Omental fat pad (tissue), 4 donors: ENCODE measurements at places on chromosomes 16 and 17.

DNA sequence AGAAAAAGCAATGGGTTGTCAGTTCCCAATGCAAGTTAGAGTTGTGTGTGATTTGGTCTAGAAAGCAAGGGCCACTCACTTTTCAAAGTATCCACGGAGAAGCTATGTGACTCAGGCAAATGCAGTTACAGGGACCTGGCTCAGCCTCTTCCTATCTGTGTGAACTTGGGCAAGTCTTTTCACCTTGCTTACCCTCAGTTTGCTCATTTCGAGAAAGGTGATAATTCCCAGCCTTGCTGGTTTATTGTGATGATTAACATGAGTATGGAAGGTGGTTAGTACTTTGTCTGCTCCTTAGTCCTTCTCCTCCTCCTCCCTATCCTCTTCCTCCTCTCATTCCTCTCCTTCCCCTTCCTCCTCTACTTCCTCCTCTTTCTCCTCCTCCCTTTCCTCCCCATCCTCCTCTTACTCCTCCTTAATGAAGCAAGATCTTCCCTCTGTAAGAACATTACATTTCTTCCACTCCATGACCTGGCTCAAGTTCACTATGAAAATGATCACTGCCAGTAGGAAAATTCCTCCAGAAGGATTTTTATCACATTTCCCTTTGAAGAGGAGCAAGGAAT is 204.0 kb downstream of the GRIN2A start:
- no peak for DNase-seq

DNA sequence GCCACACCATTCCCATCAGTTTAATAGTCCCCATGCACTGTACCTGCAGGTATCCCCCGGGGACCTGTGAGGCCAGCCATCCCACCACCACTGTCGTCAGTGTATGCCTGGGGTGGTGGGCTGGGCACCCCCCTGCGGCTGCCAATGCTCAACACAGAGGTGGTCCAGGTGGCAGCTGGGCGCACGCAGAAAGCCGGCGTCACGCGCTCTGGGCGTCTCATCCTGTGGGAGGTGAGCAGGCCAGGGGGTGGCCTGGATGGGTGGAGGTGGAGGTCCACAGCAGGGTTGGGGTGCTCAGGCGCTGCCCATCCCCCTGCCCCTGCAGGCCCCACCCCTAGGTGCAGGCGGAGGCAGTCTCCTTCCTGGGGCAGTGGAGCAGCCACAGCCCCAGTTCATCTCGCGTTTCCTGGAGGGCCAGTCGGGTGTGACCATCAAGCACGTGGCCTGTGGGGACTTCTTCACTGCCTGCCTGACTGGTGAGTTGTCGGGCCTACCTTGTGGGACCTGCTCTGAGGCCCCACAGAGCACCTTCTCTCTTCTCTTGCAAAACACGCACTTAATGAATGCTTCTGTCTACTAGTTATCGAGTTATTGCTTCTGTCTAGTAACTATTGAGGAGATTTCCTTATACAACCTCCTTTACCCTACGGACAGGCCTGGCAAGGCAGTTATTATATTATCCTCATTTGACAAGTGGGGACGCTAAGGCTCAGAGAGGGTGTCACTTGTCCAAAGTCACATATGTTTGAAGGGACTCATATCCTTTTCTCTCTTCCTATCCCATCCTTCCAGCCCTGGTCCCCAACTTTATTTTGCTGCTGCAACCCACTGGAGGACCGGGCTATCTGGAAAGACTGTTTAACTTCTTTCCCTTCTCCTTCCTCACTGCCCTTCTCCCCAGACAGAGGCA is 5.8 kb upstream of the TRAF4 start:
- DNase-seq, result no peak

- DNase-seq, result no peak
Observed at GRCh38 chr17:8701754-8702153, 42.9 kb downstream of the CCDC42 start.

GRCh38 chr17:45668316-45668715 is 115.8 kb upstream of the CRHR1 start:
- DNase-seq, result no peak

DNA sequence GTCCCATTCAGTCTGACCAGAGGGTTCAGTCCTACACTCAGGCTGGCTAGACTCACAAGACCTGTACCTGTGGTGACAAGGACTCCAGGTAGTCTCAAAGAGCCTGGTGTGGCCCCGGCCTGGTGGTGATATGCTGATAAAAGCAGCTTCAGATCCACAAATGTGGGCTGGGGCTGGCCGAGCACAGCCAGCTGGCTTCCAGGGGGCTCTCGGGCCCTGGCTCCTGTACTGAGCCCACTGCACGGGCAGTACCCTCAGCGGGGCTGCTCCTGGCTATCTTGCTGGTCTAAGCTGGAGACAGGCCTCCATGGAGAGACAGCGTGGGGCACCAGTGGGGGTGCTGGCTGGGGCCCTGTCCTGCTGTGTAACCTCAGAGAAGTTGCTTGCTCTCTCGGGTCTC is 4.3 kb downstream of the SMIM5 start:
- DNase-seq, result no peak

GRCh38 chr17:65539630-65540266 is 21.7 kb downstream of the AXIN2 start:
- DNase-seq, result no peak

DNA sequence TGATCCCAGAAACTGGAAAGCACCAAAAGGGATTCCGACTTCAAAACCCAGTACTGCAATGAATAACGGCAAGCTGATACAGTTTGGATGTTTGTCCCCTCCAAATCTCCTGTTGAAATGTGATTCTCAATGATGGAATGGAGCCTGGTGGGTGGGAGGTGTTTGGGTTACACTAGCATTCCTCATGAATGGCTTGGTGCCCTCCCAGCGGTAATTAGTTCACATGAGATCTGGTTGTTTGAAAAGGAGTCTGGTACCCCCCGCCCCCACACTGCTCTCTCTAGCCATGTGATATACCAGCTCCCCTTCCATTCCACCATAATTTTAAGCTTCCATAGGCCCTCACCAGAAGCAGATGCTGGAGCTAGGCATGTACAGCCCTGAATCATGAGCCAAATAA is 40.1 kb downstream of the RANBP10 start:
- no peak for DNase-seq

GRCh38 chr17:28178800-28179199 is 136.3 kb downstream of the NLK start:
- DNase-seq, result no peak

DNA sequence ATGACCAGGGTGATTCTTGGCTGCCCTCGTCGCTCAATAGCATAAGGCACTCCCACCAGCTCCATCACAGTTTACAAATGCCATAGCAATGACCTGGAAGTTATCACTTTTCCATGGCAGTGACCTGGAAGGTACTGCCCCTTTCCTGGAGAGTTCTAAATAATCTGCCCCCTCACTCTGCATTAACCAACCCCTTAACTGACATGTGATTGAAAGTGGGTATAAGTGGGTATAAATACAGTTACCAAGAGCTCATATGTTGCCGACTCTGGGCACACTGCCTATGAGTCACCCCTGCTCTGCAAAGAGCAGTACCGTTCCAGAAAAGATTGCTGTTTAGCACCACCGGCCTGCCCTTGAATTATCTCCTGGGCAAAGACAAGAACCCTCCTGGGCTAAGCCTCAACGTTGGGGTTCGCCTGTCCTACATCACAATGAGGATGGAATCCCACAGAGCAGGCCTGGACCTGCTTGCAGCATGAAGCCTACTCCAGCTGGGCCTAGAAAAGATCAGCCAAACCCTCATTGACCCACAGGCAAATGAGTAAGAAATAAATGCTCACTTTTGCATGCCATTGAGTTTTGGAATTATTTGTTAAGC is 95.2 kb upstream of the SEC14L1 start:
- no peak for DNase-seq

- no peak for DNase-seq
Observed at GRCh38 chr16:88389621-88390160, 6.9 kb downstream of the ZNF469 start.
